ENCODE measurements at places on chromosomes 7 and 10.
A peak's percentile ranks its signal among the peaks of the same experiment; 100 is the strongest.

- DNase-seq = peak; percentile 74
Measured at GRCh38 chr10:57628592-57629284, 639.0 kb downstream of the IPMK start.

- no peak for DNase-seq
Measured at GRCh38 chr7:77481615-77482014, 55.5 kb upstream of the PTPN12 start.

- no peak for DNase-seq
Measured at GRCh38 chr10:82738592-82738991, 863.6 kb downstream of the NRG3 start.

GRCh38 chr7:17408245-17408903 is 109.9 kb downstream of the AHR start:
- DNase-seq = peak; percentile 93

Data from ACHN (cell line).